Globus pallidus (tissue), 1 donor: ENCODE measurements at places on chromosomes 3 and 15.

DNA sequence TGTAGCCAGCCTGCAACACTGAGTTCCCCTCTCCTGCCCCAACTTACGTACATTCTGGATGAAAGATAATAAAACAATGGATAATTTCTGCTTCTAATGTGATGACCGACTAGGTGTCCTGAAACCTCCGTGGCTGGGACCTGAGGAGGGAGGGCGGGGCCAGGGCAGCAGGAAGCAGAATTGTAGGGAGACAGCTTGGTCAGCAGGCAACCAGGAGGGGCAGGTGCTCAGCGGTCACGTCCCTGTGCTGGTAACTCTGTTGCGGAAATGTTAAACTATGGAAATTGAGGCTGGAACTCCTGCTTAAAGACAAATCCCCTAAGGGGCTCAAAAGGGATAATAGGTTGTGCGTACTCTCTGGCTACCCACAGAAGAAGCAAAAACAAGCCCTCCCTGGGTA, 30.4 kb downstream of the SLC6A20 start:
- no peak for DNase-seq

- DNase-seq: no peak
Observed at GRCh38 chr15:77682564-77682963, 49.9 kb upstream of the LINGO1 start.

DNA sequence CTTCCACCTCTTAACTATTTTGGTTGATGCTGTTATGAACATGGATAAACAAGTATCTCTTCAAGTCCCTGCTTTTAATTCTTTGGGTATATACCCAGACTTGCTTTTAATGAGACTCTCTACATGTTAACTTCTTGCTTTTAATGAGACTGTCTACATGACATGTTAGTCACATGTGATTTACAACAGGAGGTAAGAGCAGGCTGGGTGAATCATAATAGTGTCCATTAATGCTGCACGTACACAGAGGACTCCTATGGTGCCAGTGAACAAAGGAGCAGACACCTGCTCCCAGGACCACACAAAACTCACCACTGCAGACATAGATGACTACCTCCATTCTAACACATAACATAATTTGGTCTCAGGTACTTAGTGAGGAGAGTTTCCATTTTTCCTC, 273.4 kb upstream of the NSMCE3 start:
- no peak for DNase-seq

GRCh38 chr15:85324202-85324601, 56.2 kb upstream of the AKAP13 start:
- DNase-seq: no peak

GRCh38 chr3:113013593-113013992, 22.8 kb downstream of the GTPBP8 start:
- no peak for DNase-seq

- peak; percentile 17 for DNase-seq
Observed at GRCh38 chr3:43286841-43287499, 630 bp downstream of the SNRK start.

- DNase-seq: no peak
Observed at GRCh38 chr3:188901126-188901525, 270.6 kb upstream of the TPRG1 start.

GRCh38 chr3:158419820-158420653, 151.0 kb upstream of the MLF1 start:
- DNase-seq: no peak

- no peak for DNase-seq
Observed at GRCh38 chr3:49500205-49500731, 30.2 kb downstream of the DAG1 start.

GRCh38 chr3:195461594-195462307, 18.9 kb upstream of the ACAP2 start:
- no peak for DNase-seq

DNA sequence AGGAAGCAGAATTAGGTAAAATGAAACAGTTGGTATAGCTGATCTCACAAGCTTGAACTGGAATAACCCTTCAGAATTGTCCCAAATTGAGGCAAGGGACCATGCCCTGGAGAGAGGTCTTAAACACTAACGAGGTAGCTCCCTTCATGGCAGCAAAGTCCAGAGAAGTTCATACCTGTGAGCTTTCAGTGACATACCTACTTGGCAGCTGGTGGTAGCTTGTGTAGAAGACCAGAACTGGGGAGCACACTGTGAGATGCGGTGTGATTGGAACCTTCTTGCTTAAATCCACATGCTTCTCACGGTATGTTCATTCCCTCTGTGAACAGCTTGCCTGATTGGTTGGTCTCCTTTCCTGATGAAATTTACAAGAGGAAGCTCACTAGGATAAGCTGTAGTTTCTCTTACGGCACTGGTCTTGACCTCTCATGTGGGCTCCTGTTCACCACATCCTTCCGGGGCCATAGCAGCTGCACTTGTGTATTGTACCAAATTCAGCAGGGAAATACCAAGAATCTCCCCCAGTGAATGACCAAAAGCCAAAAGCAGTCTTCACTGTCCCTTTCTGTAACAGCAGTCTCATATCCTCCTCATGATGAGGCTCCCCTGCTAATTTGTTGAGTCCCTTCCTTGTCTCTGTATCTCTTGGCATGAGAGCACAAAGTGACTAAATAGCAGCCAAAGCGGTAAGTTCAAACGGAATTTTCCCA, 483.7 kb upstream of the FRG2C start:
- DNase-seq: no peak

- no peak for DNase-seq
Observed at GRCh38 chr15:78663703-78664102, 22.7 kb upstream of the CHRNB4 start.

- no peak for DNase-seq
Observed at GRCh38 chr15:67103432-67103831, 38.0 kb downstream of the SMAD3 start.

- no peak for DNase-seq
Observed at GRCh38 chr3:32667072-32667582, 17.9 kb upstream of the CNOT10 start.

DNA sequence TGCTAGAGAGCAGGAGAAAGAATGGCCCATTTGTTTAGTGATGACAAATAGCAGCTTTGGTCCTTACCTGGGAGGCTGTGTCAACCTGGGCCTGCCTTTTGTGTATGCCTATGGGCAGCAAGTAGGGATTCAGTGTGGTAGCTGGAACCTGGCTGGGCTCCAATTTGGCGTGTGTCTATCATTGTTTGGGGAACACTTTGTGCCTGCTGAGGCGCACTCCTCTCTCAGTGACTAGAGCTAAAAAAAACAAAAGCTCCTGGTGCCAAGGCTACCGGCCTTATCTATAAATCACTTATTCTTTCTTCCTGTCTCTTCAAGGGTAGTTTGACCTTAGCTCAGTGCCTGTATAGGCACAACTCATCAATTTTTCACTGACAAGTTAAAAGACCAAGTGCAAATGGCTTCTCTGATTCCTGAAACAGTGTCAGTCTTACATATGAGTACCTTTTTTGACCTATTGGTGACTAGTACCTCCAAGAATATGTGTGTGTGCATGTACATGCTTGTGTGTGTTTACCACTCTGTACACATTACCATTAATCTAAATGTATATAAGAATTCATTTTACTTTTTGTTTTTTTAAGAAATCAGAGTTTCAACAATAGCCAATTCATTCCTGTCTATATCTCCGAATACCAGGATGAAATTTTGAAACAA, 54.6 kb downstream of the GMNC start:
- DNase-seq: peak; percentile 7

DNA sequence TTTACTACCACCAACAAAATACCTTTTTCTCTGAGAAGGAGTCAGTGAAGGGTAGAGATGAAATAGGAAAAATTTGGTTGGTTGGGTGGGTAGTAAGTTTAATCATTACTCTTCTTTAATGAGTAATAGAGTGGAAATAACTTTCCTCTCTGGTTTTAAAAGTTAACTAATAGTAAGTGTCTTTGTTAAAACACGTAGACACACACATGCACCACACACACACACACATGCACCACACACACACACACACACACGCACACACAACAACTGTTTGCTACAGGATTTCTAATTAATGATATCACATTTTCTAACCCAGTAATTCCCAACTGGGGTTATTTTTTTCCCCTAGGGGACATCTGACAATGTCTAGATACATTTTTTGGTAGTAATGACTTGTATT, 84.1 kb downstream of the CHL1 start:
- no peak for DNase-seq

GRCh38 chr15:84752700-84753099, 4.3 kb downstream of the ZNF592 start:
- no peak for DNase-seq

- no peak for DNase-seq
Observed at GRCh38 chr3:63179862-63180522, 98.1 kb upstream of the SYNPR start.

- peak; percentile 60 for DNase-seq
Observed at GRCh38 chr15:93018574-93018973, 70.4 kb downstream of the RGMA start.

DNA sequence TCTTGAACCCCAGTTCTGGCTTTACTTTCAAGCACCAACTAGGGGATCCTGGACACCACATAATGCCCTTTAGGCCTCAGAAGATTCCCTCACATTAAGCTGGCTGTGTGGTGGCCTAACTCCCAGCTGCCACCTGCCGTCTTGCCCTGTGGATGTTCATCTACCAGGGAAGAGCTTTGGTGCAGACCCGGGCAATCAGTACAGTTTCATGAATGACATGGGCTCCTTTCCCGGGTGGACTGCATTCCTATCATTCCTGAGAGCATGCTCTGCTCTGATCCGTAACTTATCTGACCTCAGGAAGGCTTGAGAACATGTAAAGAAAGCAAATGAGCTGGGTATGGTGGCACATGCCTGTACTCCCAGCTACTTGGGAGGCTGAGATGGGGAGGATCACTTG, 50.0 kb upstream of the GSK3B start:
- no peak for DNase-seq

DNA sequence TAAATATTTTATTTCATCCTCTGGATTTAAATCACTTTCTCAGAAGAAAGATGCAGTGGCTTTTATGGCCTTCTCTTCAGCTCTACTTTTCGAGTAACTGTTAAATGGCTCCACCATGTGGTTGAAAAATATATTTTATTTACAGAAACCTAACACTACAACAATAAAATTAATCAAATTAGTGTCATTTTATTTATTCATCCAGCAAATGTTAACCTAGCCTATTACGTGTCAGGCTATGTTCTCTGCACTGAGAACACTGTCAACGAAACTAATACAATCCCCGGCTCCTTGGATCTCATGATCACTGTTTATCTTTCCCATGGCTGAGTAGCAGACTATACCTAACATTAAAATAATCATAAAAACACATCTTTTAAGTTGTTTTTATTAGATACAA, 148.0 kb upstream of the OSTN start:
- DNase-seq: peak; percentile 7

DNA sequence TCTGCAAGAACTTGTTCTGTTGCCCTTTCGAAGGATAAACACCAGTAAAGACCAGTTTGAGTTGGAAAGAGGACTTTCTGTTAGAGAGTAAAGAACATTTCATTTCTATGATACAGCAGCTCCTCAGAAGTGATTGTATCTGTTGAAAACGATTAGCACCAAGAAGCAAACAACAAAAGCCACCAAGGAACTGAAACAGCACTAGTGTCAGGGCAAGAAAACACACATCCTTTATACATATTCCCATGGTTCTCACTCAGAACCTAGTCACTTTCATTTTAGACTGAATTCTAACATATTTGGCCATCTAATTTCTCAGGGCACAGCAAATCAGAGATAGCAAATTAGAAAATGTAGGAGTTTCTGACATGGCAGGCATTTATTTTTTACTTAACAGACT, 116.1 kb downstream of the ATP1B3 start:
- no peak for DNase-seq

- no peak for DNase-seq
Observed at GRCh38 chr3:118529554-118529953, 505.1 kb downstream of the IGSF11 start.

- DNase-seq: no peak
Observed at GRCh38 chr3:32026593-32026992, 45.0 kb downstream of the ZNF860 start.

- no peak for DNase-seq
Observed at GRCh38 chr3:120528163-120528562, 68.0 kb upstream of the NDUFB4 start.

GRCh38 chr15:94704421-94704820, 473.1 kb downstream of the MCTP2 start:
- no peak for DNase-seq

GRCh38 chr3:119396870-119397269, 66.5 kb downstream of the TMEM39A start:
- no peak for DNase-seq

DNA sequence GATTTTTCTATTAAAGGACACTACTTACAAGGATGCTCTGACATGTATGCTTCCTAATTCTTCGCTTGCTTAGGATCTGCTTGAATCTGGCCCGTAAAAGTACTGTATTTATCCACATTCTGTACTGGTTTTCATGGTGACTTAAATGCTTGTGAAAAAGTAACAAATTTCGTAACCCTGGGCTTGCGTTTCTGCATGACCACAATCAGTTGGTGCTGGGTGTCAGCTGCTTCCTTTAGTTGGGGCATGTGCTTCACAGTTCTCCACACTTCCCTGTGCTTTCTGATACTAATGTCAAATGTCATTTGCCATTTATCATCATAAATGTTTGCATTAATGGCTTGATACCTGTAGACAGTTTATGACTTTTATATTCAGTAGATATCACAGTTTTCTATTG, 218.4 kb upstream of the MLF1 start:
- no peak for DNase-seq

- no peak for DNase-seq
Observed at GRCh38 chr3:29773481-29773880, 492.6 kb downstream of the RBMS3 start.

- DNase-seq: no peak
Observed at GRCh38 chr15:40943764-40944365, 9.4 kb upstream of the CHAC1 start.

DNA sequence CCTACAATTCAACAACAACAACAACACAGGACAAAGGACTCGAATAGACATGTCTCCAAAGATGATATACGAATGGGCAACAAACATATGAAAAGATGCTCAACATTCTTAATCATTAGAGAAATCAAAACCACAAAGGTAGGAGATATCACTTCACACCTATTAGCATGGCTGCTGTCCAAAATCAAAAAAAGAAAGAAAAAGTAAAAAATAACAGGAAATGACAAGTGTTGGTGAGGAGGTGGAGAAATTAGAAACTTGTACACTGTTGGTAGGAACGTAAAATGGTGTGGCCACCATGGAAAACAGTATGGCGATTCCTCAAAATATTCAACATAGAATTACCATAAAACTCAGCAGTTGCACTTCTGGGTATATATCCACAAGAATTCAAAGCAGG, 312.3 kb upstream of the STT3B start:
- no peak for DNase-seq

DNA sequence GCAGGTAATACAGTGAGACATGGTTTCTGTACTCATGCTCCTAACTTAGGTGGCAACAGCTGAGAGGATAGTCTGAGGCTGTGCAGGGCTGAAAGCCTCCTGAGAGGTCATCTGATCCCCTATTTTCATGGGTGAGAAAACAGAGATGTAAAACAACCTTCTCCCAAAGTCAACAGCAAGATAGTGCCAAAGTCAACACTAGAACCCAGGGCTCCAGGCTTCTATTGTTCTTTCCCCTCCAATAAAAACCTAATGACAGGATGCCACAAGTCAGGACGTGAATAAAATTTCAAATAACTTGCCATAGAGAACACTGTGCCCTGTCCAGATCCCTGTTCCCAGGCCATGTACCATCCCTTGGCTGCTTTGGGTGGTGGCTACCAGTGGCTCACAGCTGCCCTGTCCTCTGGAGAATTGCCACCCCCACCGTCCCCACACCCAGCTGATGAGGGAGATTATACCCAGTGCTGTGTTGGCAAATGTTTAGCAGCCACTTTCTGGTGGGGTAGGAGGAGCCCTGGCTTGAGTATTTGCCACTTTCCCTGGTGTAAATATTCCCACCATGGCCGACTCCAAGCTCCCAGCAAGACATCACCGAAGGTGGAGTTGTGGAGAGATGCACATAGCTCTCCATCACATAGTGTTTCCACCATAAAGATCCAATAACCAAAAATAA, 54.8 kb downstream of the SRGAP3 start:
- DNase-seq: no peak
